ENCODE measurements at places on chromosomes 4 and X. TPM values are rescaled to one million over a fixed set of nuclear protein-coding genes. Genes with fewer than 3 reads are reported as not detected.

CT45A5 gene
- polyA plus RNA-seq, result not detected

GBA3 gene
- 0.10 TPM for polyA plus RNA-seq

MGARP gene
- polyA plus RNA-seq, result not detected

MAGEA10 gene
- polyA plus RNA-seq, result not detected

SERPINA7 gene
- polyA plus RNA-seq, result not detected

SYNPO2 gene
- 0.17 TPM for polyA plus RNA-seq

IDUA gene
- 0.82 TPM for polyA plus RNA-seq

LRIT3 gene
- 0.04 TPM for polyA plus RNA-seq

ADAMTS3 gene
- polyA plus RNA-seq, result not detected

QRFPR gene
- not detected for polyA plus RNA-seq

TTC29 gene
- not detected for polyA plus RNA-seq

SMIM14 gene
- 164 TPM for polyA plus RNA-seq

PLA2G12A gene
- polyA plus RNA-seq, result 32.3 TPM

DGAT2L6 gene
- 0.13 TPM for polyA plus RNA-seq

SORBS2 gene
- 0.99 TPM for polyA plus RNA-seq

HMGB2 gene
- 961 TPM for polyA plus RNA-seq

FSTL5 gene
- polyA plus RNA-seq, result not detected

TMPRSS11F gene
- not detected for polyA plus RNA-seq

COMMD8 gene
- polyA plus RNA-seq, result 164 TPM

CLNK gene
- 1.4 TPM for polyA plus RNA-seq

PCGF3 gene
- polyA plus RNA-seq, result 11.9 TPM

CPLX1 gene
- 0.13 TPM for polyA plus RNA-seq

STK26 gene
- 58.4 TPM for polyA plus RNA-seq

PLP1 gene
- polyA plus RNA-seq, result not detected

CLCN4 gene
- polyA plus RNA-seq, result 4.3 TPM

FAM47E gene
- polyA plus RNA-seq, result not detected

USP17L22 gene
- not detected for polyA plus RNA-seq

SLC10A6 gene
- polyA plus RNA-seq, result not detected

ZNF827 gene
- 9.1 TPM for polyA plus RNA-seq

HNRNPH2 gene
- polyA plus RNA-seq, result 93.1 TPM

RAB9B gene
- 0.16 TPM for polyA plus RNA-seq

MTNR1A gene
- polyA plus RNA-seq, result not detected

MEPE gene
- polyA plus RNA-seq, result not detected

CYBB gene
- polyA plus RNA-seq, result 6.9 TPM

IL3RA gene
- 14.7 TPM for polyA plus RNA-seq

ARMCX1 gene
- polyA plus RNA-seq, result not detected

USP51 gene
- polyA plus RNA-seq, result 0.53 TPM

MAGEA11 gene
- not detected for polyA plus RNA-seq

SLC2A9 gene
- 2.7 TPM for polyA plus RNA-seq

TRAM1L1 gene
- polyA plus RNA-seq, result not detected

MID1IP1 gene
- polyA plus RNA-seq, result 7.2 TPM

UGT2B28 gene
- not detected for polyA plus RNA-seq

RHOXF2B gene
- polyA plus RNA-seq, result not detected

All from GM12878 (cell line).